ENCODE measurements at places on chromosomes 3 and 15.

- no peak for DNase-seq
Measured at GRCh38 chr15:89333959-89334509, 590 bp downstream of the POLG start.

DNA sequence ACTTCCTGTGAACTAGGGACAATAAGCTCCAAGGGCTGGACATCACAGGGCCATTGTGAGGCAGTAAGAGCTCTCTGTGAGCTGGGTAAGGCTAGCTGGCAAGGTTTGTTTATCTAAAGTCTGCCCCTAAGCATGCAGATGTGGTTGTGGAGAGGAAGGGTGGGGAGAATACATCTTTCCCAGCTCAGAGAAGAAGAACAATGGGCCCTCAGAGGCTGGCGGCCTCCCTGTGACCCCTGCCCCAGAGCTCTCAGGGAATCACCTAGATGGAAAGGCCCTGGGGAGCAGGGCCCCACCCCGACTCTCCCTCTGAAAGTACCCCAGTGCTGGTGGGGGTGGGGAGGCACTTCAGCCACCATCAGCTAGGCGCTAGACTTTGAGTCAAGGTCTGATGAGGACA, 4.3 kb upstream of the AP3B2 start:
- DNase-seq: no peak

DNA sequence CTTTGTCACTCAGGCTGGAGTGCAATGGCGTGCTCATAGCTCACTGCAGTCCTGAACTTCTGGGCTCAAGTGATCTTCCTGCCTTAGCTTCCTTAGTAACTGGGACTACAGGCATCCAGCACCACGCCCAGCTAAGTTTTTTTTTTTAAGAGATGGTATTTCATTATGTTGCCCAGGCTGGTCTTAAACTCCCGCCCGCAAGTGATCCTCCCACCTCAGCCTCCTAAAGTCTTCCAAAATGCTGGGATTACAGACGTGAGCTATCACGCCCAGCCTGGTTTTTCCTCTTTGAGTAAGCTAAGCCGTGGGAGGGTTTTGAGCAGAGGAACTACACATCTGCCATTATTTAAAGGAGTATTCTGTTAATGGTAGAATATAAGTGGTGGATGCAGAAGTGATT, 7.4 kb upstream of the LRRFIP2 start:
- DNase-seq: no peak

- no peak for DNase-seq
Measured at GRCh38 chr15:45993508-45993907, 358.7 kb downstream of the SQOR start.

- no peak for DNase-seq
Measured at GRCh38 chr3:18825665-18826064, 322.6 kb upstream of the KCNH8 start.

GRCh38 chr15:77584201-77584600, 48.5 kb downstream of the LINGO1 start:
- DNase-seq: no peak

DNA sequence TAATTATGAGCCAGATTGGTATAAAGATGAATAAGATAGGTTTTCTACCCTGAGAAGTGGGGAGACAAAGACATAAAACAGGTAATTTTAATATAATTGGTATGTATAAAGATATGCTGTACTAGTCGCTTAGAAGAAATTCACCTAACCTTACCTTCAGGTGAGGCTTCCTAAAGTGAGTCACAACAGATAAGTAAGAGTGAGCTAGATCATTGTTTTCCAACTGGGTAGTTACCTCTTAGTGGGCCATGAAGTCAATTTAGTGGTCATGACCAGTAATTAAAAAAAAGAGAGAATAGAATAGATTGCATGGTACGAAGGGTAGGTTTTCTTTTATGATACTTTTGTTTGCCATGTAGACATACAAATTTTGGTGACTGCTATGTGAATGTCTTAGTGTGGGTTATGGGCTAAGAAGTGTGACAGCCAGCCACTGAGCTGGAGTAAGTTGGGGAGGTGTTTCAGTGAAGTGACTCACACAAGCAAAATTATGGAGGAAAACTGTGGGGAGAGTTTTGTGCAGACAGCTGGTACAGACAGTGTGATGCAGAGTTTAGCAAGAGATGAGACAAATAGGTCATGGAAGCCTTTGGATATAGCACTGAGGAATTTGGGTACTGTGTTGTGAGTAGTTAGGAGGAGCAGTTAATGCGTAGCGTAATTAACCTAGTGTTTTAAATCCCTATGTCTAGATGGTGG, 8.2 kb downstream of the TRNT1 start:
- peak; percentile 25 for DNase-seq

DNA sequence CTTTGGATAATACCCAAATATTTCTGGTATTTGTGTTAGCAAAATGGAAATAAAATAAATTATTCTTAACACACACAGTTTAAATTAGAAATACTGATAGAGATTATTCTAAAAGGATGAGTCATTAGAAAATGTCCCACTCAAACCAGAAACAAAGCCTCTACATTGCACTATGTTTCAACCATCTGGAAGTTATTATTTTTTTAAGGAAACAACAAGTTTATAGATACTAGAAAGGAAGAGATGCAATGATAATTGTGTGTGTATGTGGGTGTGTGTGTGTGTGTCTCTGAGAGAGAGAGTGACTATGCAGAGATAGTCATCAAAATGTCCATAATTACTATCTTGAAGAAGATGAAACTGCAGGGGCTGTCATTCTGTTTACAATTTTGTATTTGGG, 1340.5 kb downstream of the ROBO1 start:
- DNase-seq: no peak

GRCh38 chr3:16109929-16110328, 64.6 kb upstream of the GALNT15 start:
- no peak for DNase-seq

GRCh38 chr3:172260381-172260780, 187.9 kb downstream of the GHSR start:
- no peak for DNase-seq

DNA sequence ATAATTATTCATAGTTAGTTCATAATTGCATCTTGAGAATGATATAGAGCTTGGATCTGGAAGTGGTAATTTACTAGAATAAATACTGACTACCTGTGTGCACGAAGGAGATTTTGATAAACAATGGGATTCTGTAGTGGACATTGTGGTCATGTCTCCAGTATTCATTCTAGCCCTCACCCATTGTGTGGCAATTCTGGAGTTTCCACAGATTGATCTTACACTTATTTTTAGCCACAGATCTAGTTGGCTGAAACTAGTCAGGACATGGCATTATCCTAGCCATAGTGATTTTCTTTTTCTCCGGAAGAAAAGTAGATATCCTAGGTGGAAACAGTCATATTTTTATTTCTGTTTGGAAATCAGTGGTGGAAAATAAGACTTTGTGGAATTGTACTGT, 833.1 kb downstream of the NAALADL2 start:
- DNase-seq: no peak

- DNase-seq: peak; percentile 63
Measured at GRCh38 chr3:9976721-9977709, 9.6 kb downstream of the EMC3 start.

DNA sequence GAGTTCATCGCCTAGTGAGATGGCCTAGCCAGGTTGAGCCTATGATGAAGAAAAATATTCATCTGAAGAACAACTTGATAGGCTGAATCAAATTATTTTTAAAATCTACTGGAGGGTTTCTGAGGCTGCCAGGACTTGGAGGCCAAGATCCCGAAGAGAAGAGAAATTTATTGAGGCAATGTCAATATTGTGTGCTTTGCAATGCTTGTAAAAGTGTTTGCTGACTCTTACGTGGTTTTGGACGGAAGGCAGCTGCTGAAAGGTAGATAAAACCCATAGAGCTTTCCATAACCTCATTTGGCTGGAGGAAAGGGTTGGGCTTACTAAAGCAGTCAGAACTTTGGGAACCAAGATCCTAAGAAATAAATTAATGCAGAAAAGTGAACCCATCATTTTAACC, 361.0 kb upstream of the IL12A start:
- DNase-seq: no peak

DNA sequence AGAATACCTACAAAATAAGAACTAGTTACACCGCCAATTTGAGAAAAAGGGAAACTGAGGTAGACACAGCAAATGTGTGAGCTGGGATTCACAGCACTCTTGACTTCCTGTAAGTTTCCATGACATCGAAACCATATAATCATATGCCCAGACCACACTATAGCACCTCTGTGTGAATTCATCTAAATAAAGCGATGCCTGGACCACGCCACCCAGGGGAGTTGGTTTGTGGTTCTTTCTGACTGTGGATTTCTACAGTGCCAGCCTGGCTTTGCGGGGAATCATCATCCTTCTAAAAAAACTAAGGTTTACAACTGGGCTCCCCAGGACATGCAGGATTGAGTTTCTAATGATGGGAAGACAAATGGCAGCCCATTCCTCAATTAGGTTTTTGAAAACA, 23.5 kb upstream of the CA12 start:
- no peak for DNase-seq

DNA sequence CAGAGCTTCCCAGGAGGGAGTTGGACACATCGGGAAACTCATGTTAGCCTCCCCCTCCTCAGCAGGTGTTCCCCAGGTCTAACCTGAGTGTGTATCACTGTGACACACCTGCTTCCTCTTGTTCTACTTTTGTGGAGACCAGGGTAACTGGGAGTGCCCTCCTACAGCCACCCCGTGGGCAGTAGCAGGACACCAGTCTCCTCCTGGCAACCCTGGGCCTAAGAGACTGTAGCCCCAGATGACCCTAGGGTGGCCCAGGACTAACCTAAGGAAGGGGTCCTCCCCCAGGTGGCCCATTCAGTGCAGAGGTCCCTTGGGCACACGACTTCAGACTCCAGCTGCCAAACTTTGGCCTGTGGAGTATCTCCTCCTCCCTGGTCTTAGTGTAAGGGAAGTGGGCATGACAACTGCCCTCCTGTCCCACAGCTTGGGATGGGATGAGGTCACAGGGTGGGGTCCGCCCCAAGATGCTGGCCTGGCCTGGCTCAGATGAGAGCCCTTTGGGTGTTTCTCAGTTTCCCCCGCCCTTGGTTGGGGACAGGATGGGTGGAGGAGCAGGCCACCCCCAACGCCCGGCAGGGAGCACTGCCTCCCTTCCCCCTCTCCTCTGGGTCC, 4.8 kb downstream of the CSK start:
- DNase-seq: peak; percentile 42

DNA sequence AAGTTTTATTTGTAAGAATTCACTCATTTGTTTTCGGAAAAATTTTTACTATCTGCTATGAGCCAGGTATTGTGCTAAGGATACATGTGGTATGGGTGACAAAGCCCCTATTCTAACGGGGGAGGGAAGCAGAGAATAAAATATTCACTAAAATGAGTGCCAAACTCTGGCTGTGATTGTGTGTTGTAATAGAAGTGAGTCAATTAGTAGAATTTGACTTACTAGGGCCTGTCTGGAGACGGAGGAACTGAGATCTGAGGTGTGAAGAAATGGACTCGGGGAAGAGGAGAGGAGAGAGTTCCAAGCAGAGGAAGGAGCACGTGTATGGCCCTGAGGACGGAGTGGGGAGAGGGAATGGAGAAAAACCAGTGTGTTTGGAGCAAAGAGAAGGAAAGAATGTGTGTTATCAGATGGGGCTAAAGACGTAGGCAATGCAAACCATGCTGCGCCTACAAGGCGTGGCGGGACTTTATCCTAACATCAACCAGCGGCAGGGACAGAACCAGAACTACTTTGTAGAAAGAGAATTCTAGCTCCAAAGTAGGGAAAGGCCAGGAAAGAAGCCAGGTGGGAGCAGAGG, 89.1 kb downstream of the OSBPL10 start:
- no peak for DNase-seq

- DNase-seq: no peak
Measured at GRCh38 chr3:43448098-43448497, 161.8 kb downstream of the SNRK start.

DNA sequence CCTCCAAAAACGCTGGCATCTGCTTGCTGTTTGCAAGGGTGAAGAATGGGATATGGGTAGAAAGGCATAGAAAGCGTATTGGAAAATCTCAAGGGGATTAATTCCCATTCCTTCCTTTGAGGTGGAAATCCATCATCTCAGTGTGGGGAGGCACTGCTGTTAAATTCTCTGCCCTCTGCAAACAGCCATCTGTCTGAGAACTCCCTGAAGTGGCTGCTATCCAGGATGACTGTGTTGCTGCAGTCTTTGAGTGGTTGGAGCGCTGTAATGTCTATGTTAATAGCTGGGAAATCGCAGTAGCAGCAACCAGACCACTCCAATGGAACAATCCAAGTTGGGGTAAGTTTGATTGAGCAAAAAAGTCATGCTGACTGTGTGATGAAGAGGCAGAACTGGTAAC, 625.9 kb downstream of the NLGN1 start:
- DNase-seq: no peak

DNA sequence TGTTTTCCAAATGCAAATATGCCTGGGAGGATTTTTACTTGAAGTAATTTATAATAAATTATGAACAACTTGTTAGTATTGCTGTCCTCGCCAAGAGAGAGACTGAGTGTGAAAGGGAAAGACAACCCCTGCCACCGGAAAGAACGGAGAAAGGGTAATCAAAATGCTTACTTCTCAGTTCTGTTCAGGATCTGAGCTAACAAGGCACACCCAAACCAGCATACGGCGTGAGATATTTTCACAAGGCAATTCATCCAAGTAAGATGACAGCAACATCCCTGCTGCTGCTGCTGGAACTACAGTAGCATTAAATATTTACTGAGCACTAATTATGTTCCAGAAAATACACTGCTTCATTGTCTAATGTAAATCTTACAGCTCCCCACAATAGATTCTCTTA, 96.1 kb downstream of the KBTBD8 start:
- no peak for DNase-seq

DNA sequence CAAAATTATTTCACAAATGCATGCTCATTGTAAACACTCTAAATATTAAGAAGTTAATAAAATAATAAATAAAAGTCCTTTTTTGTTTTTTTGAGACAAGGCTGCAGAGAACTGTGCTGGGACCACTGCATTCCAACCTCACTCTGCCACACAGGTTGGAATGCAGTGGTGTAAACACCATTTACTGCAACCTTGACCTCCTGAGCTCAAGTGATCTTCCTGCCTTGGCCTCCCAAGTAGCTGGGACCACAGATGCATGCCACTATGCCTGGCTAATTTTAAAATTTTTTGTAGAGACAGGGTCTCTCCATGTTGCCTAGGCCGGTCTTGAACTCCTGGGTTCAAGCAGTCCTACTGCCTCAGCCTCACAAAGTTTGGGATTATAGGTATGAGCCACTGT, 578.4 kb downstream of the ZIC1 start:
- DNase-seq: no peak

DNA sequence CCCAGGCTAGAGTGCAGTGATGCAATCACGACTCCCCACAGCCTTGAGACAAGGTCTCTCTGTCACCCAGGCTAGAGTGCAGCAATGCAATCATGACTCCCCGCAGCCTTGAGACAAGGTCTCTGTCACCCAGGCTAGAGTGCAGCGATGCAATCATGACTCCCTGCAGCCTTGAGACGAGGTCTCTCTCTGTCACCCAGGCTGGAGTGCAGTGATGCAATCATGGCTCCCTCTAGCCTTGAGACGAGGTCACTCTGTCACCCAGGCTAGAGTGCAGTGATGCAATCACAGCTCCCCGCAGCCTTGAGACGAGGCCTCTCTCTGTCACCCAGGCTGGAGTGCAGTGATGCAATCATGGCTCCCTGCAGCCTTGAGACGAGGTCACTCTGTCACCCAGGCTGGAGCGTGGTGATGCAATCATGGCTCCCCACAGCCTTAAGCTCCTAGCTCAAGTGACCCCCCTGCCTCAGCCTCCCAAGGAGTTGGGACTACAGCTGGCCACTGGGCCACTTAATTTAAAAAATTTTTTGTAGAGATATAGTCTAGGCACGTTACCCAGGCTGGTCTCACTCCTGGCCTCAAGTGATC, 26.1 kb downstream of the TFRC start:
- DNase-seq: no peak

GRCh38 chr3:188348435-188349244, 194.7 kb downstream of the LPP start:
- no peak for DNase-seq

- DNase-seq: no peak
Measured at GRCh38 chr3:13546667-13547171, 2.2 kb upstream of the FBLN2 start.

Data from activated CD4-positive, alpha-beta T cell treated with anti-CD3 and anti-CD28 coated beads for 36 hours (primary cell).